Effector memory CD4-positive, alpha-beta T cell (primary cell): ENCODE measurements at places on chromosomes 16 and 17.

GRCh38 chr16:64711026-64711425 is 410.8 kb downstream of the CDH11 start:
- H3K36me3 ChIP-seq: no peaks in the 10 kb centered on the region
- no peak overlapping the region for H3K27ac ChIP-seq
- no peaks in the 10 kb centered on the region for H3K4me1 ChIP-seq
- no peak for DNase-seq
- no peak overlapping the region for H3K4me3 ChIP-seq

GRCh38 chr17:77826132-77826873 is 132.2 kb upstream of the TNRC6C start:
- no peak overlapping the region for H3K4me3 ChIP-seq
- no peaks in the 10 kb centered on the region for H3K27me3 ChIP-seq
- no peaks in the 10 kb centered on the region for H3K36me3 ChIP-seq
- peaks cover 15% of the 10 kb centered on the region for H3K4me1 ChIP-seq
- no peak for DNase-seq

DNA sequence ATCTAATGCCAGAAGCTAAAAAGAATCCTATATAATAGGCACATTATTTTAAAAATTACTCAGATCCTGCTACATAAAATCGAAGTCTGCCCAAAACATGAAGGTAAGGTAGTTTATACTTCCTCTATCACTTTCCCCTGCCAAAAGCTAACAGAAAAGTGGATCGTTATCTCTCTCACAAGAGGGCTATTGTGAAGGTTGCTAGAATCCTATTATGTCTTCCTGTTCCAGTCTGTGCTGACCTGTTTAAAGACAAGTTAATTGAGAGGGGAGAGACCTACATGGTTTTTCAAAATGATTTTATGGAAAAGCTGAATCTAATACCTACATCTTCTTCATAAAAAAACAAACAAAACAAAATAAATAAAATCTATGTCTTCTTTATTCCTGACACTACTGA is 1410.9 kb upstream of the CDH8 start:
- H3K27ac ChIP-seq: no peak overlapping the region
- H3K4me1 ChIP-seq: no peaks in the 10 kb centered on the region
- no peak for DNase-seq
- H3K4me3 ChIP-seq: no peak overlapping the region

- H3K4me1 ChIP-seq: peaks cover 3% of the 10 kb centered on the region
- H3K27ac ChIP-seq: no peak overlapping the region
- no peaks in the 10 kb centered on the region for H3K36me3 ChIP-seq
Measured at GRCh38 chr17:31427684-31428083, 36.2 kb downstream of the RAB11FIP4 start.

GRCh38 chr16:67441907-67442306 is 11.0 kb downstream of the HSD11B2 start:
- no peak overlapping the region for H3K27ac ChIP-seq
- H3K4me3 ChIP-seq: no peak overlapping the region
- no peak for DNase-seq
- no peaks in the 10 kb centered on the region for H3K27me3 ChIP-seq
- H3K4me1 ChIP-seq: no peaks in the 10 kb centered on the region
- H3K36me3 ChIP-seq: peaks cover 56% of the 10 kb centered on the region

- H3K36me3 ChIP-seq: peaks cover 5% of the 10 kb centered on the region
- no peak for DNase-seq
- no peaks in the 10 kb centered on the region for H3K27me3 ChIP-seq
- H3K27ac ChIP-seq: peak overlapping the region; percentile 55
Measured at GRCh38 chr17:7217113-7217987, 2.3 kb downstream of the DLG4 start.
